CD4-positive, CD25-positive, alpha-beta regulatory T cell (primary cell): ENCODE measurements at places on chromosomes 16 and 17. TPM values are rescaled to one million over a fixed set of nuclear protein-coding genes. Genes with fewer than 3 reads are reported as not detected.
A peak's percentile ranks its signal among the peaks of the same experiment; 100 is the strongest.

The CD7 gene
- 75.4 TPM for polyA plus RNA-seq

DNA sequence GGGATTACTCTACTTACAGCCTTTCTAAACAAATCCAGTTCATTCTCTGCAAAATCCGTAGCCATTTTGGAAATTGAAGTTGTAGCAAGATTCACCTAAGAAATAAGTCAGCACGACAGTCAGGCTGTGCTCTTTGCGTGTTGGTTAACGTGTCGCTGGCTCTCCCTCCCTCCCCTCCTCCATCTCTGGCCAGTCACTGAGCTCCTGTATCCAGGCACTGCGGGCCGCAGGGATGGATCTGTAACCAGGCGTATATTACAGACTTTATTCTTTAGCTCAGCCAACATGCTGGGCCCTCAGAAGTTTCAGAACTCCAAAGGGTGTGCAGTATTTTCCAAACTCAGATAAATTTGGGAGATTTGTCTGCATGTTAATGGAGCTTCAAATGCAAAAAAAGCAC, 30.8 kb downstream of the KDM8 start:
- no peak for DNase-seq

The RECQL5 gene
- polyA plus RNA-seq: 8.7 TPM

- DNase-seq: peak; percentile 38
Observed at GRCh38 chr16:57141822-57142631, 43.8 kb downstream of the PSME3IP1 start.

DNA sequence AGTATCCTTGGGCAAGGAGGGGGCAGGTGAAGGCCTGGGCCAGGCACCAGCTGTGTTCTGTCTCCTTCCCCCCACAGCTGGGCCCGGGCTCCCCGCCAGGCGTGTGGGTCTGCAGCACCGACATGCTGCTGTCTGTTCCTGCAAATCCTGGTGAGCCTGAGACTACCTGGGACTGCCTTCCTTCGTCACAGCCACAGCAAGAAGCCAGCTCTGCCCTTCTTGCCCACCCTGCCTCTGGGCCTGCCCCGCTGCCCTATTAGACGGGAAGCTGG, 12.3 kb downstream of the FCSK start:
- DNase-seq: no peak

GRCh38 chr17:66649818-66650543, 184.9 kb upstream of the CACNG5 start:
- no peak for DNase-seq

- DNase-seq: no peak
Observed at GRCh38 chr17:73639322-73639721, 4.9 kb downstream of the SDK2 start.

The CTRB1 gene
- not detected for polyA plus RNA-seq
